ENCODE measurements at places on chromosomes 5 and 9.

DNA sequence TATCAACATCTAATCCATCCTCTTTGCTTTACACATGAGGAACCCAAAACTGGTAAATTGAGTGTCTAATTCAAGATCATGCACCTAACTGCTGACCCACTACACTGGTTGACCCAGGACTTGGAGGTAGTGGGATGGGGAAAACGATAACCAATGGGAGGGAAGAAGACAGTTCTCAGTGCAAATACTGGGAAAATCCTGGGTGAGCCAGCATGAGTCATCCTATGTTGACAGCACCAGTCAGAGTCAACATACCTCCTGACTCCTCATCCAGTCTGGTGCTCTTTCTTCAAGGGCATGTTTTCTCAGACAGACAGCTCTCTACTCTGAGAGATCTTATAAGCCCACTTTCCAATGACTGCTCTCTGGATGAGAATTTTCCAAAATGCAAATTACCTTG is 232.8 kb upstream of the PTGER4 start:
- DNase-seq, result no peak

- DNase-seq, result no peak
These were observed 2.2 kb downstream of the ADGRV1 start for GRCh38 chr5:90560771-90561170.

DNA sequence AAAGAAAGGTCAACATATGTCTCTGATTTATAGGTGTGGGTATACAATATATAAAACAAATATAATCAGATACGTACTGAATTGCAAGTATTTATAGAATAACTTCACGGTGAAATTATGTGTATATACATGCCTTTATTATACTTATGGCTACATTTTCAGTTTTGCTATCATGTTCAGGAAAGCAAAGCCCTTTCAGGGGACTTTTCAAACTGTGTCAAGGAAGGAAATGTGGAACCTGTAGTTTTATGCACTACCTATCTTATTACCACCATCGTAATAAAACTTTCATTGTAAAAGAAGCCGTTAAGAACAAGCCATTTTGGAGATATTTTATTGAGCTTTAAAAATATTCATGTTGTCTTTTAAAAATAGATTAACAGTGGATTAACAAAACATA is 257.2 kb downstream of the PJA2 start:
- DNase-seq, result no peak

DNA sequence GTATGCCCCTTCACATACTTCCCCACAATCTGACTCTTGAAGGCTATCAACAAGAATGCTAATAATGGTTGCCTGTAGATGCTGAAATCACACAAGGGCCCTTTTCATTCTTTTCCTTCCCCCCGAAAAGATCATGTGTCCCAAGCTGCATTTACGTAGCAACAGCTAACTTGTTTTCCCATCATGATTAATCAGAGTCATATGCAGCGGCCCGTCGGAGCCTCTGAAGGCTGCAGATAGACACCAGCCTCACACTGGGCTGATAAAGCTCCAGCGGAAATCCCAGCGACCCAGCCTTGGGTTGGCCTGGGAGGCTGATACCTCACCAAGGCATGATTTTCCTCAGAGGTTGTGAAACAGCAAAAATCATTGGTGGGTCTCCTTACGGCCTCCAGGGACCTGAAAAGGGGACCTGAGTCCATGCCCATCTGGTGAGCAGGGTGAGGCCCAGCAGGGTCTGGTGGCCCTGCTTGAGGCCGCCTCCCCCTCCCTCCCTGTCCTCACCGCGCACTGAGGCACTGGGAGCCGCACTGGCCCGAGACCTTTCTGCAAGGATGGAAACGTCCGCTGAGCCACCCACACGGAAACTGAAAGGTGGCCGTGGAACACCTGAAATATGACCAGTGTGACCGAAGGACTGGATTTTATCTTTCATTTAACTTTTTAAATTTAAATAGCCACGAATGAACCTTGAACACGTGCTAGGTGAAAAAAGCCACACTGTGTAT is 114.2 kb upstream of the PHYKPL start:
- no peak for DNase-seq

- DNase-seq, result no peak
These were observed 19.6 kb downstream of the TMEM38B start for GRCh38 chr9:105714020-105714331.

- no peak for DNase-seq
These were observed 12.9 kb downstream of the TAS2R1 start for GRCh38 chr5:9617221-9617620.

GRCh38 chr5:10474521-10475075 is 32.9 kb downstream of the ROPN1L start:
- no peak for DNase-seq

GRCh38 chr5:82793808-82794419 is 283.3 kb downstream of the TMEM167A start:
- peak; percentile 42 for DNase-seq

GRCh38 chr5:76626738-76627137 is 3.5 kb upstream of the F2RL2 start:
- no peak for DNase-seq

GRCh38 chr5:86986837-86987236 is 280.8 kb upstream of the RASA1 start:
- no peak for DNase-seq

GRCh38 chr9:116589392-116590354 is 97.4 kb upstream of the TRIM32 start:
- no peak for DNase-seq

GRCh38 chr5:146697211-146697610 is 181.2 kb upstream of the GPR151 start:
- DNase-seq, result no peak

DNA sequence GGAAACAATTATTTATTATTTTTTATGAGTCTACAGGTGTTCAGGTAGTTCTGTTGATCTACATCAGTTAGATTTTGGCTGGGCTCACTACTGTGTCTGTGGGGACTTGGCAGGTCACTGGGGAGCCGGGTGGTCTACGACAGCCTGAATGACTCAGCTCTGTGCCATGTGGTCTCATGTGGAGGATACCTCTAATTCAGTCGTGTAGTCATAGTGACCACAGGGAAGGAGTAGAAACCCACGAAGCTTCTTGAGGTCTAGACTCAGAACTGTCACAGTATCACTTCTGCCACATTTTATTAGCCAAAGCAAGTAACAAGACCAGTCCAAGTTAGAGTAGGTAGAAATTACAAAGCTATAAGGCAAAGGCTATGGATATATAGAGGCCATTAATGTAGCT is 64.7 kb upstream of the GRAMD2B start:
- no peak for DNase-seq

- no peak for DNase-seq
These were observed 10.2 kb downstream of the PRKAA1 start for GRCh38 chr5:40787986-40788385.

GRCh38 chr5:90182726-90183125 is 226.8 kb downstream of the CETN3 start:
- DNase-seq, result no peak

DNA sequence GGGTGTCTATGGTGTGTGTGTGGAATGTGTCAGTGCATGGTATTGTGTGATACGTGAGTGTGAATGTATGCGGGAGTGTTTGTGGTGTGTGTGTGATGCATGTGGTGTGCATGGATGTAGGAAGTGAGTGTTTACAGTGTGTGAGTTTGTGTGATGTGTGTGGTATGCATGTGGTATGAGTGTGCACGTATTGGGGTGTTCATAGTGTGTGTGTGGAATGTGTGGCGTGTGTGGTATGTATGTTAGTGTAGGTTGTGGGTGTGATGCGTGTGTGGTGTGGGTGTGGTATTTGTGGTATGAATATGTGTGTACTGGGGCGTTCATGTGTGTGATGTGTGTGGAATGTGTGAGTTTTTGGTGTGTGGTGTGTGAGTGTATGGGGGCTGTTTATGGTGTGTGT is 40.1 kb upstream of the BICD2 start:
- no peak for DNase-seq

GRCh38 chr9:109028457-109028856 is 15.2 kb upstream of the CTNNAL1 start:
- no peak for DNase-seq

DNA sequence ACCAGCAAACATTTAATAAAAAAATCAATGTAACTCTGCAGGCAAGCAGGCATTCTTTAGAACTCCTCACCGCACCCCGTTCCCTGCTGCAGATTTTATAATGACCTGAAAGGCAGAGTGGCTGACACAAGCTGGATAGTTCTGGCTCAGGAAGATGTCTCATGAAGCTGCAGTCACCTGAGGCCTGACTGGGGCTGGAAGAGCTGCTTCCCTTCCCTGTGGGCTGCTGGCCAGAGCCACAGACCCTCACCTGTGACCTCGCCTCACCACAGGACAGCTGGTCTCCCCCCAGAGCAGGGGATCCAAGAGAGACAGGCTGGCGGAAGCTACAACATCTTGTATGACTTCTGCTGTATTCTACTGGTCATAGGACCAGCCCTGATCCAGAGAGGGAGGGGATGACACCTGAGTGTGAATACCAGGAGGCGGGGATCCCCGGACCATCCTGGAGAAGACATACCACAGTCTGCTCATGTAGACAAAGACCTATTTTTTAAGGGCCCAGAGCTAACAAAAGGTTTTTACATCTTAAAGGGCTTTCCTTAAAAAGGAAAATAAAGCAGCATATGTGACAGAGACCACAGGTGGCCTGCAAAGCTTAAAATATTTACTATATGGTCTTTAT is 43.9 kb downstream of the RAPGEF1 start:
- no peak for DNase-seq

- DNase-seq, result no peak
These were observed 100.6 kb downstream of the ANGPTL2 start for GRCh38 chr9:127021664-127022363.

DNA sequence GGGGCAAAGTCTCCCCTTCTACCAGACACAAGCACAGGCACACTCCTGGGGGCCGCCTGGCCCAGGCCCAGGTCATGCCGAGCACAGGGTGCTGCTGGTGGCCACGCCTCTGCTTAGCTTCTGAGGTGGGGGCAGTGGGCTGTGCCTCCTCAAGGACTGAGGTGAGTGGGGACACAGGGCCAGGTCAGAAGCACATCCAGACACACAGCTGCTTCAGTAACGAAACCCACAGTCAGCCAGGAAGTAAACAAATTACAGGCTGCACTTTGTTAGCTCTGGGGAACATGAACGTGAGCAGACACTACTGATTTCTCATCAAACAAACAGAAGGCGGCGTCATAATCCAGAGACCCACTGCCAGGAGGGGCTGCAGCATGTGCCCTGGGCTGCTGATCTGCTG is 192.4 kb downstream of the HSPA4 start:
- no peak for DNase-seq

GRCh38 chr5:13378091-13378490 is 566.4 kb downstream of the DNAH5 start:
- no peak for DNase-seq

GRCh38 chr5:180341595-180341994 is 11.5 kb downstream of the GFPT2 start:
- DNase-seq, result no peak

DNA sequence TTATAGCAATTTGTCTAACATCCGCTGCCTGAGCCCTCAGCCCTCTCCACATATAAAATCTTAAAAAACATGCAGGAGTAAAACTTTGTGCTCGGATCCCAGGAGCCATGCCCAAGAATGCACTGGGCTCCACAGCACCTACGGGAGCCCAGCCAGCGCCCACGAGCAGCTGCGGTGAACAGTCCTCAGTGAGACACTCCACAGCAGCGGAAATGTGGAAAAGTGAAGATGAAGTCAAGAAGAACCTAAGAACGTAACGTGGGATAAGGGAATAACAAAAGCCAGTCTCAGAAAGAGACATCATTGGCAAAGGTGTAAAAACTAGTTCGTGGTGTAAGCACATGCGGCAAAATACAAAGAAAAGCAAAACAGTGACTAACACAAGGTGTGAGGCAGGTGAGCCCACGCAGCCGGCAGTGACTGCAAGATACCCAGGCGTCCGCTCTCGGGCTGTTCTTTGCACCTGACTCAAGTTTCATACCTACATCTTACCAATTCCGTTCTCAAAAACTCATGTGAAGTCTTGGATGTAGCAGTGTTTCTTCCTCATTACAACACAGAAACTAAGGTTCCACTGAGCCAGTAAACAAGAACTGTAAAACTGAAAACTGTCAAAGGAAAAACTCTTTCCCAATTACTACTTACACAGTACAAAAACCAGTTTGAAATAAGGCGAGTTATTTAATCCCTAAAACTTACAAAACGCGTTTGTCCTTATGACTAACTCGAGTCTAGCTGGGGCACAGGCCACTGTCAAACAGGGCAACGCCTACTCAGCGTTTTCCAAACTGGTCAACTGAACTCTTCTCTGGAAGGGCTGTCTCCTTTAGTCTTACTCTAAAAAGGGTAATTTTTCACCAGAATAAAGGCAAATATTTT is 1.7 kb downstream of the CAMSAP1 start:
- DNase-seq, result no peak

DNA sequence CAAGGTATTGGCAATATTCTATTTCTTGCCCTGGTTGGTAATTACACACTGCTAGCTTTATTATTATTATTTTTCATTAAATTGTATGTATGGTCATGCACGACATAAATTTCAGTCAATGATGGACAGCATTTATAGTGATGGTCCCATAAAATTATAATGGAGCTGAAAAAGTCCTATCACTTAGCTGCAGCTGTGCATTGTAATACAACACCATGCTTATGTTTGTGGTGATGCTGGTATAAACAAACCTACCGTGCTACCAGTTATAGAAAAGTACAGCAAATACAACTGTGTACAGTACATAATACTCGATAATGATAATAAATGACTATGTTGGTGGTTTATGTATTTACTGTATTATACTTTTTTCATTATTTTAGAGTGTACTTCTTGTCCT is 65.5 kb downstream of the NR3C1 start:
- no peak for DNase-seq

GRCh38 chr9:6639622-6640021 is 5.9 kb downstream of the GLDC start:
- no peak for DNase-seq

- no peak for DNase-seq
These were observed 24.3 kb downstream of the PLPP1 start for GRCh38 chr5:55510523-55510880.

- DNase-seq, result no peak
These were observed 102.0 kb downstream of the STK32A start for GRCh38 chr5:147336876-147337275.

DNA sequence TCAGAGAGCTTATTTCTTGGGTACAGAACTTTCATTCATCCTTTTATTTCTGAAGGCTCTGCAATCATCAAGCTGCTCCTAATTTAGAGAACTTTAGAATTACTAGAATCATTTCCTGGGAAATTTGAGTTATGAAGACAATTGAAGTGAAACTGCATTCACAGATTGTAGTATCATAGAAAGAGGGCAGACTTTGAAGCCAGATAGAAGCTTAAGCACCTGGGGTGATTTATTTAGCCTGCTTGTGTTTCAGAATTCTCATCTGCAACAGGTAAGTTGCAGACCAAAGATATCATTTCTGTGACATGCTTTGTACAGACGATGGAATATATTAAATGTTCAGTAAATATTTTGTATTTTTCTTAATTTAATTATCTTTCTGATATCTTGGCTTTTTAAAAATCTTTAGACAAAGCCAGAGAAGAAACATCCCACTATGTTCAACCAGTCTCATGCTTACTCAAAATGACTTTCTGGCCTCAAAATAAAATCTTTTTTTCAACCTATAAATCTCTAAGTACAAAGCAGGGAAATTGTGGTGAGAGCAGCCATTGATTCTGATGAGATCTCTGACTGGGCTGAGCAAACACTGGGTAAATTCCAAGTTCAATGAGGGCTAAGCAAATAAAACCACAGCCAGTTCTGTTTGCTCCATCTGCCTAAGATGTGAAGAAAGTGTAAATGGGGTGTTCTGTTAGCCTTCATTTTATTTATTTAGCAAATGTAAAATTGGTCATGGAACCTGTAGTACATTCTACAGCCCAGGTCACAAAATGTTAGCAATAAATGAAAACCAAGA is 264.7 kb upstream of the CCNG1 start:
- no peak for DNase-seq

All from CD4-positive, alpha-beta T cell treated with Interleukin-4 for 1 hour (primary cell).